Renal cortical epithelial cell (primary cell): ENCODE measurements at places on chromosomes 2 and 18. TPM values are rescaled to one million over a fixed set of nuclear protein-coding genes. Genes with fewer than 3 reads are reported as not detected.

GRCh38 chr2:33373986-33374385, 102.5 kb upstream of the RASGRP3 start:
- DNase-seq: peak; percentile 78

- peak; percentile 69 for DNase-seq
Measured at GRCh38 chr2:173193925-173194324, 118.3 kb downstream of the MAP3K20 start.

The MC2R gene
- total RNA-seq: not detected in 2 replicates

DNA sequence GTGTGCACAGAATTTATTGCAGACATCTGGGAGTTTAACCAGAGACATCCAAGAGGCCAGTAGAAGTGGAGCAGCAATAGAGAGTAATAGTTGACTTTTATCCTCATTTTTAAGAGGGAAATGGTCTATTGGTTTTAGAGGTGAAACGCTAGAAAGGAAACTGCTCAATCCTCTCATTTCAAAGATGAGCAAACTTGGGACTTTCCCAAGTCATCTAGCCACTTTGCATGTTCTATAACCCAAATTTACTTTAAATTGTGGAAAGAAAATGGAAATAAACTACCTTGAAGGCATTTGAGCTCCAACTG, 601.7 kb downstream of the ARHGAP15 start:
- DNase-seq: no peak

- DNase-seq: no peak
Measured at GRCh38 chr2:135494503-135494902, 36.5 kb downstream of the ZRANB3 start.

DNA sequence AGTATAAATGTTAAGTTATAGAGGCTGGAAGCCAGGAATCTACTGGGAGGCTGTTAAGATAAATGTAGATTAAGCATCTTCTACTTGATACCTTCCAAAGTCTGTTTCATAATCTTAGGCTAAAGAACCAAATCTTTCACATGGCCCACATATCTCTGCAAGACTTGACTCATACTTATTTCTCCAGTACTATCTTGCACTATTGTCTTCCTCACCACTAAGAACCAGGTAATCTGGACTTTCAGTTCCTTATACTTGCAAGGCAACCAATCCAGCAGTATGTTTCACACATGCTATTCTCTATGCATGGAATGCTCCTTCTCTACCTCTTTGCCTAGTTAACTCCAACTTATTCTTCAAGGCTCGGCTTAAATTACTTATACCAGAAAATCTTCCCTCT, 62.2 kb downstream of the RBMS1 start:
- DNase-seq: no peak
